ENCODE measurements at places on chromosomes 4 and X.

GRCh38 chr4:163343604-163344146 lies at the start of gene NPY5R:
NPY5R (plus strand) TSS chr4:163343892; CDS start chr4:163350274, 6,382 bp downstream.
- DNase-seq: no peak

- no peak for DNase-seq
Measured at GRCh38 chr4:124426279-124426678, 286.3 kb downstream of the ANKRD50 start.

DNA sequence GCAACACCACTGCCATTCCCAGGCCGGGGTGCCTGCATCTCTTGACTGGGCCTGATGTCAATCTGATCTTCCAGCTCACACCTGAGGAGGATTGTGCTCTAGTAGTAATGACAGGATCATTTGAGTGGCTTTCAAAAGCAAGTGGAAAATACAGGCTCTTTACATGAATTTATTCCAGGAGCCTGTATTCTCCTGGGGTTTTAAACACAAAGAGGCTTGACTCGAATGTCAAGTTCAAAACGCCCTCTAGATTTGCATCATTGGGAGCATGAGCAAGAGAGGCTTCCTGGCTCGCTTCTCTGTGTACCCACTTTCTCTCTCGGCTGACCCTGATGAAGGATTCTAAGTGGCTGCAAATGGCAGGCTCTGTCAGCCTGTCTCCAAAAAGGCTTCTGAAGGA lies 199.5 kb upstream of the PUDP start:
- DNase-seq: no peak

- DNase-seq: peak; percentile 30
Measured at GRCh38 chr4:151729731-151730559, 30.9 kb downstream of the GATB start.

- DNase-seq: peak; percentile 66
Measured at GRCh38 chrX:38233891-38234667, 13.4 kb upstream of the SRPX start.

DNA sequence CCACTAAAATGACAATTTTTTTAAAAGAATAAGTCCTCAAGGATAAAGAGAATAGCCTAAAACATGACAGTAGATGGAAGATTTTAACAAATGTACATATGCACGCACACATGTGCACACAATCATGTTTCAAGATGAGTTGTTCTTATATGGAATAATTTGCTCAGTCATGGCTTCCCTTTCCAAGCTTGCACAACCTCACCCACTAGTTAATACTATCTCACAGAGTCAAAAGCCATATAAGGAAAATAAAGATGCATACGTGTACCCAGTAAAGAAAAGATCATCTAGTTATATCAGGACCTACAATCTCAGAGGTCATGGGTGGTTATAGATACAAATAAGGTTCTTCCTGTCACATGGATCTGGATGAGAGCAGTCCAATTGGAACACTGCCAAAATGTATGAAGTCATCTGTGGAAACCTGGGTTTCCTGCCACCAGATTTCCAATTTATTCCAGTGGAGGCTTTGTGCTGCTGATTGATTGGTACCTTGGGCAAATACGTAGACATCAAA lies 56.1 kb downstream of the FAM13A start:
- DNase-seq: peak; percentile 52

- DNase-seq: no peak
Measured at GRCh38 chr4:153825691-153826090, 36.8 kb upstream of the SFRP2 start.

- DNase-seq: peak; percentile 83
Measured at GRCh38 chrX:54439960-54440871, at the start of gene TSR2. TSR2 (plus strand) TSS chrX:54440404; CDS start chrX:54440422, 18 bp downstream.

DNA sequence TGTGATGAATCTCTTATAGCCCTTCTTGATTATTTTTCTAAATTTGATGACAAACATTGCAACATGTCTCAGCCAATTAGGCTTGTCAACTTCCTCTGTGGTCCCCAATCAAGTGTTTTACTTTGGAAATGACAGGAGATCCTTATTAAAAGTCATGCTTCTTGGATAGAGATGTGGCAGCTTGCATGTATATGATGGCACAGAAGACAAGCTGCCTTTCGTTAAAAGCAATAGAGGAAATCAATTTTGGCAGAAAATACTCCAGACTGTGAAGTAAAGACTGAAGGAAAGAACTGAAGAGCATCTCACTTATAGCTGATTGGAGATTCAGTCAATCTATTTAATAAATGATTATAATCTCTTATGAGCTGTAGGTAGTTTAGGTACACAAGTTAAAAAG lies 419.6 kb downstream of the PCDH7 start:
- no peak for DNase-seq

- no peak for DNase-seq
Measured at GRCh38 chr4:14399848-14400247, 602.4 kb upstream of the CPEB2 start.

GRCh38 chr4:110967936-110968335 lies 345.1 kb upstream of the PITX2 start:
- DNase-seq: no peak

- DNase-seq: peak; percentile 4
Measured at GRCh38 chrX:139691493-139691842, 16.5 kb downstream of the MCF2 start.

DNA sequence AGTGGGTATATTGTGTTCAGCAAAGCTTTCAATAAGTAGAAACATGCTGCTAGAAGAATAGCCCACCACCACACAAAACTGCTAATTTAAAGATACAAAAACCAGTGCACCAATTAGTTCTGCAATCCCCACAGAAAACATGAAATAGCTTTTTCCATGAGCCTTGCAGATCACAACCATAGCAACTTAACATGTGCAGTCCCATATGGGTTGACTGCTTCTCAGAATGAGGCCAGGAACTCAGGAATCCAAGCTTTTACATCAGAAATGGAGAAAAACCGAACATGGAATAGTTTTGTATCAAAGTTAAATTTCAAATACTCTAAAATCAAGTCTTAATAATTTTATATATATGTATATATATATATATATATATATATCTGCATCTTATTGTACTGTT lies 66.6 kb upstream of the IQCM start:
- no peak for DNase-seq

GRCh38 chrX:12141511-12141910 lies 3.2 kb downstream of the FRMPD4 start:
- no peak for DNase-seq

DNA sequence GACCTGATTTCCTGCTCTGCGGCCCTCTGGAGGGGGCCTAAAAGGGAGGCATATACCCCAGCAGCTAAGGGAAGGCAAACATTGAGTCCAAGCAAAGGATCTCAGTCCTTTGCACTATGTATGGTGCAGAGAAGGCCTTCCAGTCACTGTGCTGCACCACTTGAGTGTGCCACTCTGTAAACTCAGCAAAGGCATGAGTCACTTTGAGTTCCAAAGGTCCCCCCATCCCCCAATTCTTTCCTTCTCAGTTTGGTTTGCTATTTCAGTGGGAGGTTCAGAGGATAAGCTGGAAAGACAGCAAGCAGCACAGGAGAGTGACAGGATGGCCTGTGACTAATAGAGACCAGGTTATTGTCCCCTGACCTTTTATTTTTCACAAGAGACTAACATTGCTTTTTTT lies 131.3 kb downstream of the FHDC1 start:
- peak; percentile 51 for DNase-seq

DNA sequence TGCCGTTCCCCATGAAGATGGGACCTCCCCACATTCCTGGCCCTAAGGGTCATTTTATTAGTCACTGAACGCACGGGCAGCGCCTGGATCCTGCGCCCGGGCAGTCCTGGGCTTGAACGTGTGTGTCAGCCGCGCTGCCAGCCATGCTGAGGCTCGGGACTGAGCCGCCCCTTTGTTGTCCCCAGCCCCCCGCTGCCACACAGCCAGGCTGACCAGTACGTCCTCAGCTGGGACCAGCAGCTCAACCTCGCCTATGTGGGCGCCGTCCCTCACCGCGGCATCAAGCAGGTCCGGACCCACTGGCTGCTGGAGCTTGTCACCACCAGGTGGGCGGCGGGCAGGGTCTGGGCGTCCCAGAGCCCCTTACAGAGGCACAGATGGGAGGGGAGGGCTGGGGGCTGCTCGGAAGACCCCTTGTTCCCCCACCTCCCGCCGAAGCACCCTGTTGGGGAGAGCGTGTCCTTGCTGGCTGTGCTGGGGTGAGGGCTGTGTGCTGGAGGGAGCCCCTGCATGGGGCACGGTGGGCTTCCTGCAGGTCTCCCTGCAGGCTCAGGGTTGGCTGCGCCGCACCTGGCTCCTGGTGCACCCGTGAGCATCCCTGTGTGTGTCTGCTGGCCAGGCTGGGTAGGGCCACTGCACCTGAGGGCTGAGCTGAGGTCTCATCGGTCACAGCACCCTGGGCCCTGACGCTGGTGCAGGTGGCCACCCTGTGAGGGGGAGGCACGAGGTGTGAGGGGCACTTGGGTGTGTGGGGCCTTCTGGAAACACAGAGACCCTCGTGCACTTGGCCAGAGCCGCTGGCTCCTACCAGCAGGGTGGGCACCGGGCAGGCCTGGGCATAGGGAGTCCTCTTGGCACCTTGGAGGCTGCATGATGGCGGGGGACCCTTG lies 1.0 kb downstream of the IDUA start:
- DNase-seq: peak; percentile 90

DNA sequence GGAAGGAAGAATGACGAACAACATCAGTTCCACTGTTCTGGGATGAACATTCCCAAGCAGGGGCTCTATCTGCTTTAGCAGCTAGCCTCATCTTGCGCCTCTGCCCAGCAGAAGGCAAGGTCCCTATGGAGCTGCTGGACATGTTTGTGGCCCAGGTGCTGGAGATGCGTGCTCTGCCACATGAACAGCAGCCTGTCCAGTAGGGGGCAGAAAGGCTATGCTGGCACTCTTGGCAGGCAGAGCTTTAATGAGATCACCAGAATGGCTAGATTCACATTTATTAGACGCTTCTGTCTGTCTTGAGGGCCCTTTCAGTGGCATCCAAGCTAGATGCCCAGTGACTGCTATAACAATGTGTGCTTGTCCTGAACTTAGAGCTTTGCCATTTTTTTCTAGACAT lies 1826.0 kb downstream of the STIM2 start:
- peak; percentile 48 for DNase-seq

GRCh38 chr4:122356317-122356808 lies 22.4 kb upstream of the ADAD1 start:
- DNase-seq: no peak
